ENCODE measurements at places on chromosomes 1 and 21.

DNA sequence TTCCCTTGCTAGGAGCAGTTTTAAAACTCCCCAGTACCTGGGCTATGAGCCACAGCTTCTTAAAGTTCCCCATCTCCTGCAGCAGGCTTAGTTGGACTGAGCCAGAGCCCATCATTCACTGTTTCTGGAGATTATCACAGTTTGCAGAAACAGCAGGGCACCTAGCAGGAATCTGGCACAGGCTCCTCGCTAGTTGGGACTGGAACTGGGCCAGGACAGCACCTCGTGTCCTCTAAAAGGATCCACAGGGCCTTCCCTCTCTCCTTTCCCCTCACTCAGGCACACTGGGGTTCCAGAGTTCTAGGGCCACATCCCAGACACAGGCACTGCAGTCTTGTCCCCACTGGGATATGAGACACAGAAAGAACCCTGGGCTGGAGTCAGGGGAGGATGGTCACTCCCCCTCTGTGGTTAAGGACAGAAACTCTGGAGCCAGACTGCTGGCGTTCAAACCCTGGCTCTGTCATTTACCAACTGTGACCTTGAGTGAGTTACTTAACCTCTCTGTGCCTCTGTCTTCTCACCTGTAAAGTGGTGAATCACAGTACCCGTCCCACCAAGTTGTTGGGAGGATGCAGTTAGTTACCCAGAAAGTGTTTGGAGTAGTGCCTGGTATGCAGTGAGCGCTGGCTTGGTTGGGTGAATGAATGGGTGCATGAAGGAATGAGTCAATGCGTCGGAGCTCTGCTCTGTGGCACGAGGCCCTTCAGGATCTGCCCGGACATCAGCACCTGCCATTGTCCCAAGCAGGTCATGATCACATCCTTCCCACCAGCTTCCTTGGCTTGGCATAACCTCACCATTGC, 18.8 kb upstream of the ECE1 start:
- no peak for DNase-seq

DNA sequence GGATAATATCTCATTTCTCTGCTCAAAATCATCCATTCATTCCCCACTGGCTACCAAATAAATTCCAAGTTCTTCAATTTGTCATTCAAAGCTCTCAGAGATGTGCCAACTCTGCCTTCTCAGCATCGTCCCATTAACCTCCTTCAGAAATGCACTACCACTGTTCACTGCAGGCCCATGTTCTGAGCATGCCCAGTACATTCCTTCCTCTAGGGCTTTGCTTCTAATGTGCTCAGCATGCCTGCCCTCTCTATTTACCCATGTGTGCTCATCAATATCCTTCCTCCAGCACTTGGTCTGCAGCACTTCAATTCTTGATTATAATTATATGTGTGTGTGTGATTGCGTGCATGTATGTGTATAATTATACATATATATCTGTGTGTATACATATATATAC, 36.1 kb upstream of the RGS8 start:
- DNase-seq: no peak

- DNase-seq: peak; percentile 48
These were observed 8.3 kb downstream of the MCOLN2 start for GRCh38 chr1:84988588-84988987.

DNA sequence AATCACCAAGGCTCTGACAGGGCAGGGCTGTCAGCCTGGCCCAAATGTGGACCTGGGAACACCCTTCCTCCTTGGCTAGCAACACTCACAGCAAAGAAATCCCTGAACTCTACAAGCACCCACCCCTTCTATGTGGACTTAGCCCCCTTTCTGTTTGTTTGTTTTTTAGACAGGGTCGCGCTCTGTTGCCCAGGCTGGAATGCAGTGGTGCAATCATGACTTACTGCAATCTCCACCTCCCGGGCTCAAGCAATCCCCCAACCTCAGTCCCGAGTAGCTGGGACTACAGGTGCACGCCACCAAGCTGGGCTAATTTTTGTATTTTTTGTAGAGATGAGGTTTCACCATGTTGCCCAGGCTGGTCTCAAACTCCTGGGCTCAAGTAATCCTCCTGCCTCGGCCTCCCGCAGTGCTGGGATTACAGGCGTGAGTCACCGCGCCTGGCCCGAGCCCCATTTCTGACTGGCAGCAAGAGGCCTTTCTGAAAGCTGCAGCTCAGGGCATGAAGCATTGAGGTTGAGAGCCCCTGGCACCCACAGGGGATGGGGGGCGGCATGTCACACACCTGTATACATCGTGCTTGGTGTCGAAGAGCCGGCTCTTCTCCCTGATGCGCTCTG, 16.2 kb downstream of the RIPK4 start:
- no peak for DNase-seq

GRCh38 chr1:248627971-248628844, 6.7 kb downstream of the OR2T11 start:
- no peak for DNase-seq

DNA sequence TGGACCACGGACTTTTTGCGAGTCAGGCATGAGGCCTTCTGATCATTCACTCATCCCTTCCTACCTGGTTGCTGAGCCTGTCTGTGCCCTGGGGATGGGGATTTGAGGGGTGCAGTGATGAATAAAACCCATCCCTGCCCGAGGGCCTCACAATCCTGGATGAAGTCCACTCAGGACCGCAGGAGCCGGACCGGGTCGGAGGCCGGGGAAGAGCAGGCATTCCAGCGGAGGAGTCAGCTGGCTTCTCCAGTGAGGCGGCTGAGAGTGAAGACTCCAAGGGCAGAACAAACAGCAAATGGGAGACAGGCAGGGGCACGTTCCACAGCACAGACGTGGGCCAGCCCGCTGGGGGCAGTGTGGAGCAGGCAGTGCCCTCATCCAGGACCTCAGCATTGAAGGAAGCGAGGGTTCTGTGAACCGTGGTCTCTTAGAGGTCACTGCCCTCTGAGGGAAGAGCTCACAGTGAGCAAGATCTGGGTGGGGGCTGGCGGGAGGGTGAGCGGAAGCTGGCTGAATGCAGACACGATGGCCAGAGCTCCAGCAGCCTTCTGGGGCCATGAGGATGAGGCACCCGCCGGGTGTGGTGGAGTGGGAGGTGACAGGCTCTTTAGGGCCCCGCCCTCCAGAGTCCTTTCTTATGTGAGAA, 10.9 kb upstream of the LRRC3 start:
- peak; percentile 10 for DNase-seq

DNA sequence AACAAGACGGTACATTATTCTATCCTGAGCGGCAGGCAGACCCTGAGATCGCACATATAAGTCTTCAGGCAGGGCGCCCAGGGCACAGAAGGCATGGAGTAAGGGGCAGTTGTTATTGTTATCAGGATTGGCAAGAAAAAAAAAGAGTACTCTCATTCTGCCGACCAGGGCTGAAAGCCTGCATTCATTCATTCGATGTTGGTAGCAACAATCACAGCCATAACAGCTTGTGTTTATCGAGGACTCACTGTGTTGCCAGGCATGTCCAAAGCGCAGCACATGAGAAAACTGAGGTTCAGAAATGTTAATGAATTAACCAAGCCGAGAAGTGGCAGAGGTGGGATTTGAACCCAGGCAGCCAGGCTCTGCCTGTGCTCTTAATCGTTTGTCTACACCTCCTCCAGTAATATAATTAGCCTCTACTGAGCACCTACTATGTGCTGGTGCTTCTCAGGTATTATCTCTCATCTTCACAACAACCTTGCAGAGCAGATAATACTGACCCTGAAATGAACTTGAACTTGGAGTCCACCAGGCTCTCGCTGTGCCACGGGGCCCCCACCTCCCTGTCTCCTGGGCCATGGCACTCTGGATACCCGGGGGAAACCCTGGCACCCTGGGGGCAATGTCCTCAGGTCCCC, 56.2 kb downstream of the TAS1R2 start:
- no peak for DNase-seq

DNA sequence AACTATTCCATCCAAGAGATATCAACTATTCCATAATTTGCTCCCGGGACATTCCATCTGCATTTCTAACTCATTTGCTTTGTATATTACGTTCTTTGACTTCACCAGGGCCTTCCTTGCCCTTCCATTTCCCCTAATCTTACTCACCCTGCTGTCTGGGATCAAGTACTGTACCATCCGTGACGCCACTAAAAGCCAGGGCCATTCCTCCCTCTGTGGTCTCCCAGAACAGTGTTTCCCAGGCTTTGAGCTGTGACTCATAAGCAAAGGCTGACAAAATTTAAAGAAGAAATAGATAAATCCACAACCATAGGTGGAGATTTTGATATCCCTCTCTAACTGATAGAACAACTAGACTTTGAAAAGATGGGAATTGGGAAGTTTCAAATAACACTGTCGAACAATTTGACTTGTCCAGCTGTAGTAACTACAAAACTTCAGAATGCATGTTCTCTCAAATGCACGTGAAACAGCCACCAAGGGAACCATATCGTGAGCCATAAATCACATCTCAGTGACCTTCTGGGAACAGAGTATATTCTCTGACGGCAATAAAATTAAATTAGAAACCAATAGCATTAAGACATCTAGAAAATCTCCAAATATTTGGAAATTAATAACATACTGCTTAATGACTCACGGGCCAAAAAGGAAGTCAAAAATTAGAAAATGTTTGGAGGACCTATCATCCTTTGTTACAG, 501.0 kb downstream of the SETD4 start:
- peak; percentile 23 for DNase-seq

DNA sequence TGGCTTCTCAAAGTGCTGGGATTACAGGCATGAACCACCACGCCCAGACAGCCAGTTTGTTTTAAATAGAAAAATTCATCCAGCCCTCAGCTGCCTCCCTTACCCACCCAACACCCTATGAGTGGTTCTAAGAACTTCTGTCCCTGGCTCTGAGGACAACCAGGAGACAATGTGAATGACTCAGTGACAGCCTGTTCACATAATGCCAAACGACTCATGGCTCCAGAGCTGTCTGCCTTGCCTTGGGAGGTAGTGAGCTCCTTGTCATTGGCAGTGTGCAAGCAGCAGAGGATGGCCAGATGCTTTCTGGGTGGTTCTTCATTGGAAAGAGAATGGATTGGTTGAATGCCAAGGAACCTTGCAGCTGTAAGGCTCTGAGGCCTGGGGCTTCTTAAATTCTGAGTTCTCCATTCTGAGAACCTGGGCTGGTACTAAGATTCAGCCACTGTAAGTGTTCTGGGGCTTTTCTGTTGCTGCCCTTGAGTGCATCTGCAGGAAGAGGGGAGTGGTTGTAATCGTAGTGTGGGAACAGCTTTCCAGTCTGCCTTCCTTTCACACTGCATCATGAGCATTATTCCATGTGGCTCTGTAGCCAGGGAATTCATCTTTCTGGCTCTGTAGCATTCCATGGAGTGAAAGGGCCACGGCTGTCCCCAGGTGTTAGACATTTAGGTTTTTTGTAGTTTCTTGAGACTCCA, 5.8 kb downstream of the SERINC2 start:
- peak; percentile 38 for DNase-seq

DNA sequence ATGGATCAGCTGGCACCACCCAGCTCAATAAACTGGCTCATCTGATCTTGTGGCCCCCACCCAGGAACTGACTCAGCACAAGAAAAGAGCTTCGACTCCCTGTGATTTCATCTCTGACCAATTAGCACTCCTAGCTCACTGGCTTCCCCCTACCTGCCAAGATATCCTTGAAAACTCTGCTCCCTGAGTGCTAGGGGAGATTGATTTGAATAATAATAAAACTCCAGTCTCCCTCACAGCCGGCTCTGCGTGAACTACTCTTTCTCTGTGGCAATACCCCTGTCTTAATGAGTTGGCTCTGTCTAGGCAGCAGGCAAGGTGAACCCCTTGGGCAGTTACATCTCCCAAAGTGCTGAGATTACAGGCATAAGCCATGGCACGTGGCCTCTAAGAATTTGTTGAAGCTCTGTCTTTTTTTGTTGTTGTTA, 11.8 kb upstream of the RHBDL2 start:
- DNase-seq: no peak

DNA sequence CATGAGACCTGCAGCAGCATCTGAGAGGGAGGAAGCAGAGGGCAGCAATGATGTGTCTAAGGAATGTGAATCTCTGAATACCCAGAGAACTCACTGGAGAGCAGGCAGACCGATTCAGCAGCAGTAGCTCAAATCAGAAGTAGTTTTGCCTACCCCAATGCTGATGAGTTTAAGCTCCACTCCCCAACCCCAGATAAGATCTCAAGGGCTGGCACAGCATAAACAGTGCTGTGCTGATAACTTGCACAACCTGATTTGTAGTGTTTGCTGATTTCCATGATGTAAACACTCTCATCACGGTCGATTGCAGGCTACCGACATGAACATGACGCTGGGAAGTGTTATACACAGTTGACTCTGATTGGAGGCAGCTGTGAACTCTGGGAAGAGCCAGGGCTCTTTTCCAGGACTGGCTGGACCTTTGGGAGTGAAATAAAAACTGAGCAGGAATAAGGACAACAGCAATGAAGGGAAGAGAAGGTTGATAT, 11.2 kb upstream of the HMGCS2 start:
- DNase-seq: no peak

DNA sequence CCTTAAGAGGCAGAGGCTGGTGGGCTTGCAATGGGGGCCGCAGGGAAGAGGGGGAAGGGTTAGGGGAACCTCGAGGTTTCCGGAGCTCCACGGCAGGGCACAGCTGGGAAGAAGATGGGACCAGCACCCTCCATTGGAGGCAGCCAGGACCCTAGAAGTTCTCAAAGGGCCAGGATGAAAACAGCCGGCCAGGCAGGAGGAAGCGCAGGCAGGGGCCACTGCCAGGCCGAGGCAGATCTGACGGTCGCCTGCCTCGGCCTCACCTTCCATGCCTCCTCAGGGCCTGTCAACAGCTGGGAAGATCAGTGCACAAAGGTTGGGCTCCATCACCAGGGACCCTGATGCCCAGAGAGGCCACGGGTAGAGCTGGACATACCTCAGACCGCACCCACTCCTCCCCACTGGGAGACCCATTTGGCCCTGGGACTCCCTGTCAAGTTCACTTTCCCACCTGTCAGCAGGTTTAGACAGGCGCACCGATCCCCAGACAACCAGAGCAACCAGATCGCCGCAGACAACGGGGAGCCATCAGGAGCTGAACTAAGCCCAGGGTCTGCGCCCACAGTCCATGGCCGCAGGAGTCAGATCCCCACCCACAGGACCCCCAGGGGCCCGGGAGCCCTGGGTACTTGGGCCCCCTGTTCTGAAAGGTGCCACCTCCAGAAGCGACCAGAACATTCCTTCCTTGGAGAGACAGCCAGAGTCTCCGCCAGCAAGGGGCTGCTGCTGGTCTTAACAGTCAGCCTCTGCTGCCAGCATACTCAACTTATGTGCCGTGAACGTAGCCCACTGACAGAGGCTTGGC, 2.2 kb downstream of the SLC19A1 start:
- DNase-seq: no peak

DNA sequence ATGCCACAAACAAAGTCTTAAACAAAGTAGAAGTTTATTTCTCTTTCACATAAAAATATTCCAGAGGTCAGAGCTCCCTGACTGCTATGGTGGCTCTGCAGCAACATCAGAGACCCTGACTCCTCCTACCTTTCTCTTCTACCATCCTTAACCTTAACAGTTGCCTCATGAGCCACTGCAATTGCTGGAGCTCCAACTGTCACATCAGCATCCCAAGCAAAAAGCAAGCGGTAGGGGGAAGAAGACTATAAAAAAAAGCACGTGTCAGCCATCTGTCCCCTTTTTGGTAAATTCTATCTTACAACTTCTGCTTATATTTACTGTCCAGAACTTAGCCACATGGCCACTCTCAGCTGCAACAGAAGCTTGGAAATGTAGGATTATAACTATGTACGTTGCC, 21.8 kb upstream of the H6PD start:
- DNase-seq: no peak

Measured in suppressor macrophage (primary cell).